ENCODE measurements at places on chromosomes 16 and 17.

DNA sequence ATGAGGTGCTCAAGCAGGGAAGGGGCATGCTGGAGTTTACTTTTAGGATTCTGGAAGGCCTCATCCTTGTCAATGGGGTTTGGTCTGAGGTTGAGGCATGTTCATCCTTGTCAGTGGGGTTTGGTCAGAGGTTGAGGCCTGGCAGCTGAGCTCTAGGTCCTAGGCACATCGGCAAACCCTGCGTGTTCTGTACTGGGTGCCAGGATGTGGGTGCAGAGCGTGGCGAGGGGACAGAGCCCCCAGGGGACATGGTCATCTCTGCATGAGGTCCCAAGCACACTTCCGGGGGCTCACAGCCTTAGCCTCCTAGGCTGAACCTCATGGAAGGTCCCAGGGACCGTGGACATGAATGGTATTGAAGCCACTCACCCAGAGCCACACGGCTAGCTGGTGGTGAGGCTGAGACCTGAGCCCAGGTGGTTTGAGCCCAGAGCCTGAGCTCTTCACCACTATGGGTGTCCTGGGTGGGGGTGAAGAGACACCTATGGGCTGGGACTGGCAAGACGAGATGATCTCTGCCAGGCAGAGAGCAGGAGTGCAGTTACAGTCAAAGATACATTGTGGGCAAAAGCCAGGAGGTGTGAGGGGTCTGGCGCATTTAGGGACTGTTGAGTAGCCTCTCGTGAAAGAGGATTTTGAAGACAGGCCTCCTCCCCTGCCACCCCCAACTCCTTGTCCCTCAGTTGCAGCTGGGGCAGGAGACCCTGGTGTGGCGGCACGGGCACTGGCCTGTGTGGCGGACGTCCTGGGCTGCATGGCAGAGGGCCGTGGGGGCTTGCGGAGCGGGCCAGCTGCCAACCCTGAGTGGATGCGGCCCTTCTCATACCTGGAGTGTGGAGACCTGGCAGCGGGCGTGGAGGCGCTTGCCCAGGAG is 19.3 kb downstream of the FCSK start:
- DNase-seq, result no peak

GRCh38 chr17:47866941-47867340 is 16.0 kb upstream of the SP6 start:
- no peak for DNase-seq

GRCh38 chr16:31357324-31358109 is 2.5 kb downstream of the ITGAX start:
- DNase-seq, result no peak

DNA sequence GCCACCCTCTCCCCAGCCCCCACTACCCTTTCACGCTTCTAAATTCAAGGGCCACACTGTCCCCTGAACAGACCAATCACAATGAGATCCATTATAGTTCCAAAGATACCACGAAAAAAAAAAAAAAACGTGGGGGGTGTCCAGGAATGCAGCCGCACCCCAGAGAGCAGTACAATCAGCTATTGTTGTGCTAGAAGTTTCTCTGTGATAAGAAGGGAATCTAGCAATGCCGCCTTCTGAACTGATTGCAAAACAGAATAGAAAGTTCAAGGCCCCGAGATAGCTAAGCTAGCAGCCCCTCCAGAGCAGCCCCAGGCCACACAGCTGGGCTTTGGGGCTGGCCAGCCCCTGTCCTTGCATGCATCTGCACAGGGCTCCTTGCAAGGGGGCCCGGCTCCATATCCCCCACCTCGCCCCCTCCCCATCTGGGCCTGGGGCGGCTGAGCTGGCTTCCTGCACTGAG is 86.9 kb upstream of the CBX4 start:
- no peak for DNase-seq

DNA sequence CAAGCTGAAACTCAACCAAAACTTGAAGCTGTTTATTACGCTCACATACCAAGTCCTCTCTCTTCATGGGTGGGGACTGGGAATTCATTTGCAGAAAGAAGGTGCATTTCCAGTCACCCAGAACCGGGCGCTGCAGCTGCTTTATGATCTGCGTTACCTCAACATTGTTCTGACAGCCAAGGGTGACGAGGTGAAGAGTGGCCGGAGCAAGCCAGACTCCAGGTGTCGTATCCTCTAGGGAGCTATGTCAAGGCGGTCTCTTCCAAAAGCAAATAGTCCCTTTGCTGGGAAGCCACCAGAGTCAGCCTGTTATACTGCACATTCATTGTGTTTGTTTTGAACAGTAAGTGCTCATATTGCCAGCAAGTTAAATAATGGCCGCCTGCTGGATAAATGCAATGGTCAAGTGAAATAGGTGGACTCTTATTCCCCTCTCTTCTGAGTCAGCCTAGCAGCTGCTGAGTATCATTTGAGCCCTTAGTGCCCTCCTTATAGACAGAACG is 12.7 kb downstream of the COG1 start:
- DNase-seq, result no peak

DNA sequence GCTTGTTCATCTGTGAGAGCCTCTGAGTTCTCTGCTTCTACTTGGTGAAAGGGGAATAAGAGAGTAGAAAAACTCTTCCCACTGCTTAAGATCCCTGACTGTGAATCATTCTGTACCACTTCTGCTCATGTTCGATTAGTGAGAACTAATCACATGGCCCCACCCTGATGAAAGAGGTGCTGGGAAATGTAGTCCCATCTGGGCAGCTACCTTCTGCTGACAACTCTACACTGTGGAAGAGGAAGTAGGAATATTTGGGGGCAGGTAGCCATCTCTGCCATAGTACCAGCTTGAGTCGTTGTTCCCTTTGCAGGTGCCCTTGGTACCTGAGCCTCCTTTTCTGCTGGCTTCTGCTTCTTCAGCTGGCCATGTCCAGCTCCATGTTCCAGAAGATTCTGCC is 29.9 kb downstream of the NKD1 start:
- no peak for DNase-seq

Measured in stimulated activated CD8-positive, alpha-beta memory T cell treated with anti-CD3 and anti-CD28 coated beads, Interleukin-2, amount 100 ng/mL, for 1 hour (primary cell).